ENCODE measurements at places on chromosomes 2 and 18.
A peak's percentile ranks its signal among the peaks of the same experiment; 100 is the strongest.

DNA sequence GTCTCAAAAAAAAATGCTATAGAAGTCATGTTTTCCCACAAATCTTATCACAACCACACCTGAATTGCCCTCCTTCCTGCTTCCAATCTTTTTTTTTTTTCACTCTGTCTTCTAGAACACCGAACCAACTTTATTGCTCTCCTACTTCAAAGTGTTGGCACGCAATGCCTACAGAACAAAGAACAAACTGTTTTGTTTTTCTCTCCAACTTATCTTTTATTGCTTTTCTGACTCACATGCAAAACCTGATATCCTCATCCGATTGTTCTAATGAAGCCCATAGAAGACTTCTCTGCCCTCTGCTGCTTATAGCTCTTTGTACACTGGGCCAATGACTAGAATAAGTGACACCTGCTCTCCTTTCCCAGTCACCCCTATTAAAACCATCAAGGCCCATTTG is 602.8 kb downstream of the EPHA4 start:
- DNase-seq, result no peak

DNA sequence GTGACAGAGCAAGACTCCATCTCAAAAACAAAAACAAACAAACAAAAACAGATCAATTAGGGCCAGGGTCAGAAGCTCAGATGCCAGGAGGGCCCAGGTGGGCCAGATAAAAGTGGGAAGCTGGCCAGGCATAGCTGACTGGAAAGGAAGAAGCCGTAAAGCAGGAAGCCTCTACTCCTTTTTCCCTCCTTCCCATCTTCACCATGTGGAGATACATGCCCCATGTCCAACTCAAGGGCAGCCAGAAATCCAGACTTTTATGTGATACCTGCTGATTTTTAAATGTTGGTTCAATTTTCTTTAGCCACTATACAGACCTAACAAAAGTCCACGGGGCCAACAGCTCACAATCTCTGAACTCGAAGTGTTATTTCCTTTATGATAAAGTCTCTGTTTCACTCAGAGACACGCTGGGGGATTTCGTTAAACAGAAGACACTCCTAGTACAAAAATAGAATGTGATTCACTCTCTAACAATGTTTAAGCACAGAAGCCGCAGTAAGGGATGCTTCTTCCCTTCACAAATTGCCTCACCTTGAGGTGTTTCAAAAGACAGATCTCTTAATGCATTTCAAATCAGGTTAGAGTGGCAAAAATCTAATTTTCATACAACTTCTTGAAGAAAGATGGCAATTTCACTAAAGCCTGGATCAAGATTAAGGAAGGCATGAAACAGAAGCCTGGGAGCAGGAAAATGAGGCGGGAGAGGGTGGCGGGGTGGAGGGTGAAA is 14.0 kb downstream of the TMEM247 start:
- no peak for DNase-seq

DNA sequence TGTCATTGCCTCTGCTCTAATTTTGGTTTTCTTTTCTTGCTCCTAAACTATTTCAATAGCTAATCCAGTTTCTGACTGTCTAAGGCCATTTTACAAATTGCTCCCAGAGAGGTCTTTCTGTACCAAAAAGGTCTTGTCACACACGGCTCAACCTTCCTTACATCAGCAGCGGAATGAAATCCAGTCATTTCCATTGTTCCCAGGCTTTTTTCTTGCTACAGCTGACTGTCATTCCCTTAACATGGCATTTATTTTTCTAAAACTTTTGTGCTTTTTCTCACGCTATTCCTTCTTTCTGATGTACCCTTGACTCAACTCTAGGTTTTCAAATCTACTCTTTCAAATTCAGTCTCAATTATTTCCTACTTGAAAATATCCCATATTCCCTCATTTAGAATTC is 24.3 kb downstream of the FAM171B start:
- DNase-seq, result no peak

DNA sequence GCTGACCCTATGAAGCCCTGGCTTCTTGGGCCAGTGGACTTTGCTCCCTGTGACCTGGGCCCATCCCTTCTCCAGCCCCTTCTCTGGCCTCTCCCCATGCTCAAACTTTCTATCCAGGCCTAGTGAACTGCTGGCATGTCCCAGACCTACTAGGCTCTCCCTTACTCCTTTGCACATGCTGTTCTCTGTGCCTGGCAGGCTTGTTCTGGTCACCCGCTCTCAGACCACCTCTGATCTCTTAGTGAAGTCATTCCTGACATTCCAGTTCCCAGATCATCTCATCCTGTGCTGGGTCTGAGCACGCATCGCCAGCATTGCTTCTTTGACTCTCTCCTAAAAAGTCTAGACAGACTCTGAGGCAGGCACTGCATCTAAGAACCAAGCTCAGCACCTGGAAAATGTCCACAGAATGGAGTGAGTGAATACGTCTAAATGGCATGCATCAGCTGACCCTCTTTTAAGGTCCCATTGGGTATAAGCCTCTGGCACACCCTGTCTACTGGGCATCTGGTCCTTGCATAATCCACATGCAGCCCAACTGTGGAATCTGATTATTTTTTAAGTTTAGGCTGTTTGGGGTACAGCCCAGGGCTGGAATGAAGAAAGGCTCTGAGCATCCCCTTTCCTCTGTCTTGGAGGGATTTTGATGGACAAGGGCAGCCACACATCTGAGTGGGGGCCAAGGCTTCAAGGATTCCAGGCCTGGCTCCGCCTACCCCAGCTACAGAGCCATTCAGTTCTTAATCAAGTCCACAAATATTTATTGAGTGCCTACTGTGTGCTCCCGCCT is 130.6 kb upstream of the HAAO start:
- no peak for DNase-seq

DNA sequence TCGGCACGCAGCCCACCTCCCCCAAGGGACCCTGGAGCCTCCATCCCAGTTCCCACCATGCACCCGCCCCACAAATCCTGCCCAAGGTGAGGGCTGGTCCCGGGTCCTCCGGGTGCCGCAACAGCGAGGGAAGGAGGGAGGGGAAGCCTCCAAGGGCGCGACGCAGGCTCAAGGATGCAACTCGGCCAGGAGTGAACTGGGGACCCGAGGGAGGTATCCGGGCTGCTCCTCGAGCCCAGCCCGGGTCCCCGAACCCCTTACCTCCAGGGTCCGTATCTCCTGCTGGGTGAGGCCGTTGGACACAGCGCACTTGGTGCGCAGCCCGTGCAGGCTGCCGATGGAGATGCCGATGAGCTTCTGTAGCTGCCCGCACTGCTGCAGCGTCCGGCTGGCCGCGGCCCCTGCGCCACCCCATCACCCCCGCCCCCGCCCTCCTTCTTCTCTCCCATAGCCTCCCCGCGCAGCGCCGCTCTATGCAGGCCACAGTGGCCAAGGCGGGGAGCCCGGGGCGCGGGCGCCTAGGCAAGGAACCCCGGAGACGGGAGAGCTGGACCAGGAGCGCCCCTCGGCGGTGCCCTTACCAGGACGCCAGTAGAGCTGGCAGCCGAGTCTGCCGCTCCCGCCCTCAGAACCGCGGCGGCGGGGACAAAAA is 124.1 kb downstream of the ANKRD30BL start:
- DNase-seq, result no peak

GRCh38 chr18:78974115-78974761 is 5.4 kb upstream of the SALL3 start:
- no peak for DNase-seq

DNA sequence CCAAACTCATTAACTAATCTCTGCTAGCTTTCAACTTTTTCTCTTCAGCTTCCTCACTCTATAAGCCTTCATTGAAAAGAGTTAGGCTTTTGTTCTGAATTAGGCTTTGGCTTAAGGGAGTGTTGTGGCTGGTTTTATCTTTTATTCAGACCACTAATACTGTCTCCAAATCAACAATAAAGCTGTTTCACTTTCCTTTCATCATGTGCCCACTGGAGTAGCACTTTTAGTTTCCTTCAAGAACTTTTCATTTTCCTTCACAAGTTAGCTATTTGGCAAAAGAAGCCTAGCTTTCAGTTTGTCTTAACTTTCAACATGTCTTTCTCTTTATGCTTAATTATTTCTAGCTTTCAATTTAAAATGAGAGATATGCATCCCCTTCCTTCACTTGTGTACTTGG is 271.7 kb upstream of the FSIP2 start:
- DNase-seq, result no peak

DNA sequence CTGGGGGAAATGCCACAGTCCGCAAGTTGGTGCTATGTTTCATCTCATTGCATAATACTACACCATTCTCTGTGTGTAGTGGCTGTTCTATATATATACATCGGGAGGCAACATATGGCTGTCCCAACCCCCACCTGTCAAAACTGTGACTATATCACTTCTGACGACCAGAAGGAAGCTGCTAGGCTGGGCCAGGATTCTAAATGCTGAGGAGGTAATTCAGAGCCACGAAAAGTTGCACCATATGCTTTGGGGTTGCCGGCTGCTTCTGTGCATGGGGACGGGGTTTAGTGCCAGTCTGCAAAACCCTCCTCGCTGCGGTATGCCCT is 117.3 kb downstream of the MSH2 start:
- no peak for DNase-seq

- no peak for DNase-seq
Measured at GRCh38 chr18:70418546-70419311, 129.9 kb downstream of the SOCS6 start.

DNA sequence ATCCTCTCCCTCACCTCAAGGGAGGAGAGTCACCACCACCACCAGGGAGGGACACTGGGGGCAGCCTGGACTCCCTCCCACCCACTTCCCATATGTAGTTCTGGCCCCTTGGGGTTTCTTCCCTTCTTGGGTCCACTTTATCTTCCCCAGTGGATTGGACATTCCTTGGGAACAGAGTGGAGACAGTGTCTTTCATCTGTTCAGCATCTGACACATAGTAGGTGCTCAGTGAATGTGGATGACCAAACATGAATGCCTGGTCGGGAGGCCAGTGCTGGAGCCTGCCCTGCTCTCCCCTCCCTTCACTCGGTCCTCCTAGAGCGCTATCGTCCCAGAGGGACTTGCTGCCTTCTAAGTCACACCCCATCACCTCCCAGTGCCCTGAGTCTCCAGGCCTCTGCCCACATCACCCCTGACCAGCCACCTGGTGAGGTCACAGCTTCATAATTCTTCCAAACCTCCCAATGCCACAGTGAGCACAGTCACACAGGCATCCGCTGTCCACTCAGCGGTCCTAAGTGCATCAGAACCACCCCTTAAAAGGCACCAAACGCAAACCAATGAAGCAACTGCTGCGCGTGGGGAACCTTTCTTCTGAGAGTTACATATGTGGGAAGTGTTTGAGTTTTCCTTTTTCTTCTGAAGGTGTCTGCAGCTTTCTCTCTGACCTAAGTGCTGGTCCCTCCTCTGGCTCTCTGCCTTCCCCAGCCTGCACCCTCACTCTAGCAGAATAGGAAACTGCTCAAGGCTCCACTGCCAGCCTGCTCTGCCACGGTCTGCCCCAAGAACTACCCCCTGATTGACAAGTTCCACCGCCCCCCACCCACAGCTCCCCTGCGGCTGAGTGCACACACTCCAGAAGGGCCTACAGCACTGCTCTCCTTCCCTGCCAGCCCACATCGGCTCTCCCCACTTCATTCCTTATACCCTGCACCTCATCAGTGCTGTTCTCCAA is 7.2 kb upstream of the SFXN5 start:
- DNase-seq, result no peak

DNA sequence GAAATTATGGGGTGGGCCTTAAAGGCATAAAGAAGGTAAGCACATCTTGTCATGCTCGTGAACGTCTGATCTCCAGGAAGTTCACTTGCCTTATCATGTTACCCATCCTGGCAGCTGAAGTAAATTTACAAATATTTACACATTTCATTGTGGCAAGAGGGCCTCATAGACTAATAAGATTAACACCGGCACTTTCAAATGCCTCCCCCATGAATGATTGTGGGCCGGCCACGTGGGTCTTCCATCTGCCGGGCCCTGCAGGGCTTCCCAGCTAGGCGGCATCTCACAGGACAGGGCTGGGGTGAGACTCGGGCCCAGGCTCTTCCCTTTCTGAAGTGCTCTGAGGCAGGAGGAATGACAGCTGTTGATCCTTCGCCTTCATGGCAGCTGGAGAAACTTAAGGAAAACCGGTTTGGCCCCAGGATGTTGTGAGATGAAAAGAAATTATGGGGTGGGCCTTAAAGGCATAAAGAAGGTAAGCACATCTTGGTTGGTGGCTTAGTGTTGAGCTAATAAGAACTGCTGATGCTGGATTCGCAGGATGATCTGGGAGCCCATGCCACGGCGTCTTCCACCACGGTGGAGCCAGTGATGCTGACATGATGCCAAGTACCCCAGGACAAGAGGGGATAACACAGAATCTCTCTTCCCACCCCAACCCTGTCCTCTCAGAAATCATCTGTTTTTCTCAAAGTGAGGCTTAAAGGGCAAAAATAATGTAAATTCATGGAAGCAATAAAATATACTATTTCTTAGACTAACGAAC is 176.3 kb downstream of the SEPTIN10 start:
- no peak for DNase-seq

DNA sequence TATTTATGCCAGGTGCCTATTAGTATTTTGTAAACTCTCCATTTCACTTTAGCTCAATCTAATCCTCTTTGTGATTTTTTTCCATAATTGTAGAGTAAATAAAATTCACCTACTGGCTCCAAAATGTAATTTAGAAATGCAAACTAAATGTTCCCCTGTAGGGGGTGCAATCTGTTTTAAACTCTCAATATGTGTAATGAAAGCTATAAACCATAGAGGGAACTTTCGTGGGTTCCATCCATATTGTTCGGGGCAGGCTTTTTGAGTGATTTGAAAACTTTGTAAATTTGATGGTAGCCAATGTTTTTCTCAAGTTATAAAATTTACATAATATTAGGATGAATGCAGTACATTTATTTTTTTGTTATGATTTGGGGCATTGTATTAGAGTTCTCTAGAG is 49.4 kb downstream of the TSPYL6 start:
- DNase-seq, result peak; percentile 3

DNA sequence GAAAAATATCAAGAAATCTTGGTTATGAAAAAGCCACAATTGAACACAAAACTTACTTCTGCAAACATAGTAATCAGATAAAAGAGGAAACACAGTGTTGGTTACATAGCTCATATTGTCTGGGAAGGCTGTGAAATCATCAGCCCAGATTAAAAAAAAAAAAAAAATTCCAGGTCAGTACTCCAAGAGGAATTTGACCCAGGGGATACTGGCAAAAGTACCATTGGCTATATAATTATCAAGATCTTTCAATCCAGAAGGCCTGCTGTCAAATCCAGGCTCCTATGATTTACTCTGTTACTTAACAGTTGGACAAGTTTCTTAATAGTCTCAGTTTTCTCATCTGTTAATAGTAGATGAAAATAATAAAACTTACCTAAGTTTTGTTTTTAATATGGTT is 12.9 kb upstream of the IKZF2 start:
- DNase-seq, result no peak

- DNase-seq, result no peak
Measured at GRCh38 chr2:113257516-113258264, 21.0 kb downstream of the PAX8 start.

- DNase-seq, result no peak
Measured at GRCh38 chr18:13993730-13994129, 78.4 kb upstream of the MC2R start.

- no peak for DNase-seq
Measured at GRCh38 chr2:3112131-3112530, 265.5 kb downstream of the EIPR1 start.

GRCh38 chr2:220556658-220557057 is 929.2 kb downstream of the SLC4A3 start:
- DNase-seq, result no peak
